Right hindlimb (tissue), 1 donor: ENCODE measurements at places on chromosomes 13 and 19.
A peak's percentile ranks its signal among the peaks of the same experiment; 100 is the strongest.

DNA sequence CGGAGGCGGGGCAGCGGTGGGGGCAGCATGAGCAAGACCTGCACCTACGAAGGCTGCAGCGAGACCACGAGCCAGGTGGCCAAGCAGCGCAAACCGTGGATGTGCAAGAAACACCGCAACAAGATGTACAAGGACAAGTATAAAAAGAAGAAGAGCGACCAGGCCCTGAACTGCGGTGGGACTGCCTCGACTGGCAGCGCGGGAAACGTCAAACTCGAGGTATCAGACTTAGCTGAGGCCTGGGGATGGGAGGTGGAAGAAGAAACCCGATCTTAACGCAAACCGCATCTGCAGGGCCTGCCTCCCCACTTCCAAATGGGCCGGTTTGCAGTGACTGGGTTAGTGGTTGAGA, 693 bp downstream of the RFXAP start:
- no peak for DNase-seq

GRCh38 chr13:60562096-60562780, 165.2 kb downstream of the TDRD3 start:
- no peak for DNase-seq

- DNase-seq, result no peak
Observed at GRCh38 chr19:3720349-3720917, 12.2 kb downstream of the TJP3 start.

- DNase-seq, result no peak
Observed at GRCh38 chr13:110957181-110957884, 42.5 kb upstream of the ANKRD10 start.

GRCh38 chr19:7670790-7671189, 1.9 kb downstream of the RETN start:
- DNase-seq, result no peak

GRCh38 chr19:20039203-20039723, at the start of gene ZNF682:
TSS of gene ZNF682 (minus strand) at chr19:20039505. CDS start at chr19:20039345, 160 bp downstream.
- peak; percentile 97 for DNase-seq

DNA sequence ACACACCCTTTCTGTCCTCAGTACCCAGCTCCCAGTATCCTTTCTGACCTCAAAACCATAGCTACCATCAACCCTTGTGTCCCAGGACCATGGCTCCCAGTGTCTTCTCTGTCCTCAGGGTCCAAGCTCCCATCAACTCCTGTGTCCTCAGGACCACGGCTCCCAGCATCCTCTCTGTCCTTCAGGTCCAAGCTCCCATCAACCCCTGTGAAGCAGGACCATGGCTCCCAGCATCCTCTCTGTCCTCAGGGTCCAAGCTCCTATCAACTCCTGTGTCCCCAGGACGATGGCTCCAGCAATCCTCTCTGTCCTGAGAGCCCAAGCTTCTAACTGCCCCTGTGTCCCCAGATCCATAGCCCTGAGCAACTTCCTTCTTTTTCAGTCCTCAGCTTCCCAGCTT, 1.7 kb upstream of the CADM4 start:
- DNase-seq, result no peak

DNA sequence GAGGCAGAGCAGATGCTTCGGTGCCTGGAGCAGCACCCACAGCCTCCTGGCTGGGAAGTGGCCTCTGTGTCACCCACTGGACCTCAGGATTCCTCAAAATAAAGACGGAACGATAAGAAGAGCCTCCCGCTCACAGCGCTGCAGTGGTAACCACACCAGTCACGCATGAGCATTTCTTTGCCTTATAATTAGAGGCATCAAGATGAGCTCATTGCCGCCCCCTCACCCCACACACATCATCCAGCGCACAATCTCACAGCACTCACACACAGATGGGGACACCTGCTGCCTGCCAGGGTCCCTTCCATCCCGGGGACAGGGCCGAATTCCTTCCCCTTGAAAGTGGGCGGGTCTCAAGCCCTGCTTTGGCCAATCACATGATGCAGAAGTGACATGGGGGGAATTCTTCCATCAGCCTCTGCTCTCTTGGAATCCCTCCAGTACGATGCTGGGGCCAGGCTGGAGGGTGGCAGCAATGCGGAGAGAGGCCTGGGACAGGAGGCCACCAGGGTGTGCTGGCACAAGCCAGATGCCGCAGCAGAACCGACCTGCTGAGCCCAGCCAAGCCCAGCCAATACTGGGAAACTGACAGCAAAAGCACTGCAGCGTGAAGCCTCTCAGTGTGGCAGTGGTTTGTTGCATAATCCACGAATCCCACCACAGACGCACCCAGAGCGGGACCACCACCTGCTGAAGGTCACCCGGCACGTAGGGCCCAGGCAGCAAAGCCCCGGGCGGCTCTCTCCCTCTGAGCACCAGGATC, 16.0 kb downstream of the PIP5K1C start:
- peak; percentile 13 for DNase-seq

DNA sequence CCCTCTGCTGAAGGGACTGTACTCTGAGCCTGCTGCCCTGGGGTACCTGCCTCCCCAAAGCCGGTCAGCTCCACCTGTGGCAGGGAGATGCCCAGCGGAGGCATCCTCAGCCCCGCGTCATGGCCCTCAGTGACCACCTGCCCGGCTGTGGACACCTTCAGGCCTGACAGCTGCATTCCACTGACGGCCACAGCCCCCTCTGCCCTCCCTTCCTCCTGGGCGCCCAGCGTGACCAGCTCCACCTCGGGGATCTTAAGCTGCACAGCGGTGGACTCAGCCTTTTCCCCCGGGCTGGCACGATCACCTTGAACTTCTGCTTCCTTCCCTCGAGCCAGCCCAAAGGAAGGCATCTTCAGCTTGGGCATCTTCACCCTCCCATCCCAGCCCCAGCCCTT, 4.8 kb upstream of the HIPK4 start:
- no peak for DNase-seq

GRCh38 chr13:109095126-109095525, 465.7 kb downstream of the MYO16 start:
- DNase-seq, result no peak

GRCh38 chr19:43420954-43421353, 6.3 kb downstream of the TEX101 start:
- DNase-seq, result no peak

GRCh38 chr19:8081569-8082550, 29.3 kb downstream of the CCL25 start:
- DNase-seq, result no peak

DNA sequence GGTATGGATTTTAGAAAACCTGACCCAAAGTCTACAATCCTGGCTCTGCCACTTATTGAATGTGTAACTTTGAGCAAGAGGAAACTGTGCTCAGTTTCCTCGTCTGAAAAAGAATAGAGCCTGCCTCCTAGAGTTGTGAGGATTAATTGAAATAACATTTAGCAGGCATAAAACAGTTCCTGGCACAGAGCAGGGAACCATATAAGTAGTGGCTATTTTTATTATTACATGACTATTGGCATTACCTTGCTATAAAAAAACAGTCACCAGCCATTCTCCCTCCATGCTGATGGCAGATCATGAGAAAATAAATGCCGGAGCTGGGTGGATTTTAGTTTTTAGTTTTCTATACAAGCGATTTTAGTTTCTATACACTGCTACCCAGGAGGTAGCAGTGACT, 5.8 kb downstream of the DOCK9 start:
- no peak for DNase-seq

- DNase-seq, result no peak
Observed at GRCh38 chr13:99280166-99280565, 22.0 kb upstream of the GPR18 start.

GRCh38 chr13:99370481-99371275, 63.5 kb upstream of the GPR183 start:
- no peak for DNase-seq

GRCh38 chr13:39506559-39507390, 96.2 kb downstream of the LHFPL6 start:
- DNase-seq, result no peak

DNA sequence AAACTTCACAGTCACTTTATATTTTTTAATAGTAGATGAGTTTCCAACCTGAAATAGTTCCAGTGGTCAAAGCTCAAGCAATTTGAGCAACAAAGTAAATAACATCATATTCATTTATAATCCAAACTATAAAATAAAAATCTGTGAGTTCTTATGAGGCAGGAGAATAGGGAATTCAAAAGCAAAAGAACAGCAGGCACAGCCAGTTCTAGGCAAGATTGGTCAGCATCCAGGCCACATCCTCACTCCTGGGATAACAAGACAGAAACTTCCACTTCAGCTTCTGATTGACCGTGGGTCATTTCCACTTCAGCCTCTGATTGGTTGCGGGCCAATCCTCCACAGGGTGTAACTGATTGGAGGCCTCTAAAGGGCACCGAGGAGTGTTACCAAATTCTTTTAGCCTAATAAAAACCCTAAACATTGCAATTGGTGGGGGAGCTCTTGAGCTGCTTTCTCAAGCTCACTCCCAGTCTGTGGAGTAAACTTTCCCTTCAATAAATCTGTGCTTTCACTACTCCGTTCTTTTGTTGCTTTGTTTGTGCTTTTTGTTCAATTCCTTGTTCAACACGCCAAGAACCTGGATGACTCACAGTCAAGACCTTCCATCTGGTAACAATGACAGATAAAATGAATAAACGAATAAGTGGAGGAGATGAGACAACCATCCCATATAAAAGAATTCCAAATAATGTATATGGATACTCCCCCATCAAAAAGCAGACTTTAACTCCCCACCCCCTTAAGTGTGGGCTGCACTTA, 42.6 kb upstream of the AMER2 start:
- peak; percentile 66 for DNase-seq

GRCh38 chr19:4430760-4431159, 26.8 kb downstream of the UBXN6 start:
- DNase-seq, result no peak

GRCh38 chr19:13138916-13139198, 11.3 kb downstream of the STX10 start:
- no peak for DNase-seq

DNA sequence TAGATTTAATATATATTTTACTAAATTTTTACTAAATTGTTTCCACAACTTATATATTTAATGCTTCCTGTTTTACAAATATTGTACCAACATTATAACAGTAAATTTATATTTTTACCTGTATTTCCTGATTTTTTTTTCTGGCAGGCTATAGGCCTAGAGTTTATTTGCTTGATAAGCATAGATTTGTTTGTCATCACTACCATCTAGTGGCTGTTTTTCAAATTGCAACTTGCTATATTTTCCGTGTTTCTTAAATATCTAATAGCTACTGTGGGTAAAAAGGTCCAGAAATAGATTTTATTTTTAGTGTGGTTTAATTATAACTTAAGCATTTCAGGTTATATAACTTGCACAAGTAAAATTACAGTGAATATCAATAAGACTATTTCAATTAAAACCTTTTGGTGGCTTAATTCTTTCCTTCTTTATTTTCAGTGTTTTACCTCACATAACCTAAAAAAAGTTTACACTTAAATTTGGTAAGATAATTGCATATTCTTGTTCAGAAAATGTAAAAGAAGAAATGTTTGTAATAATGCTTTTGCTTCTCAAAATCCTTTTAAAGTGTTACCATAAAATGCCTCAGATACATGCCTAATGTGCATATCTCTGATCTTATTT, 60.6 kb downstream of the NDFIP2 start:
- no peak for DNase-seq

DNA sequence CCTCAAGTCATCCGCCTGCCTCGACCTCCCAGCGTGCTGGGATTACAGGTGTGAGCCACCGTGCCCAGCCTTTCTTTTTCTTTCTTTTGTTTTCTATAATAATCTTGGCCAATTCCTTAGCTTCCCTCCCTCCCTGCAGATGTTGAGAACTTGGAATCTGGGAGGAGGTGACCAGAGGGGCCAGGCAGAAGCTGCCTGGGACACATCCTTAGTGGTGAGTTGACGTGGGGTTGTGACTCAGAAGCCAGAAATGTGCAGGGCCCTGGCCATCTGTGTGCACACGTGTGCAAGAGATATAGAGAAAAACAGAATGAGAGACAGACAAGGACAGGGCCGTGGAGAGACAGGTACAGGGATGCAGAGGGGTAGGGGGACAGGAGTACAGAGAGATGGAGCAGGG, 154.3 kb downstream of the SIPA1L3 start:
- DNase-seq, result no peak

GRCh38 chr13:58254943-58255342, 623.4 kb downstream of the PCDH17 start:
- DNase-seq, result no peak

DNA sequence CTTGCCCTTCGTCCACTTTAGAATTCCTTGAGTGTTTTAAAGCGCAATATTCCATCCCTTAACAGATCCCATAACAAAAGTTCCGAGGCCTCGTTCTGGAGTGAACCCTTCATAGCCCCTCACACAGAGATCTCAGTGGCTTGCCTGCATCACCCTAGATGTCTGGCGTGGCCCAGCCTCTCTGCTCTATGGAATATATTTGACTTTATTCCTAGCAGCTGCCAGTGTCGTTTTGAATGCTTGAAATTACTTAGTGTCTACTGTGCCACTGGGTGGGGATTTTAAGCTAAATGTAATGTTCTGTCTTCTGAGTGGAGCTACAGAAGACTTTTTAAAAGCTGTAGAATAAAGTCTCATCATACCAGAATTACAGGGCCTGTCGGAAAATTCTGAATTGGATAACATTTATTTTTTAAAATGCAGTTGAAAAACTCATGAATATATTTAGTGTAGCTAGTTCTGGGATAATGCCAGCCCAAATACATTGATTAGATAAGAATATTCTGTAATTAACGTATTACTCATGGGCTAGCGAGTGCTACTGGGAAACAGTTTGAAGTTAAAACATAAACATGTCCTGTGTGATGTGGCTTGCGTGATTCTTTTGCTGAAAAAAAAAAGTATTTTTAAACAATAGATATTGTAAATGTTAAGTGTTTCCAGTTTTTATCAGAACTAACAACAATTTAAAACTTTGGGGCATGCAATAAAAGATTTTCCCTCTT, 111.8 kb downstream of the ESD start:
- peak; percentile 30 for DNase-seq

DNA sequence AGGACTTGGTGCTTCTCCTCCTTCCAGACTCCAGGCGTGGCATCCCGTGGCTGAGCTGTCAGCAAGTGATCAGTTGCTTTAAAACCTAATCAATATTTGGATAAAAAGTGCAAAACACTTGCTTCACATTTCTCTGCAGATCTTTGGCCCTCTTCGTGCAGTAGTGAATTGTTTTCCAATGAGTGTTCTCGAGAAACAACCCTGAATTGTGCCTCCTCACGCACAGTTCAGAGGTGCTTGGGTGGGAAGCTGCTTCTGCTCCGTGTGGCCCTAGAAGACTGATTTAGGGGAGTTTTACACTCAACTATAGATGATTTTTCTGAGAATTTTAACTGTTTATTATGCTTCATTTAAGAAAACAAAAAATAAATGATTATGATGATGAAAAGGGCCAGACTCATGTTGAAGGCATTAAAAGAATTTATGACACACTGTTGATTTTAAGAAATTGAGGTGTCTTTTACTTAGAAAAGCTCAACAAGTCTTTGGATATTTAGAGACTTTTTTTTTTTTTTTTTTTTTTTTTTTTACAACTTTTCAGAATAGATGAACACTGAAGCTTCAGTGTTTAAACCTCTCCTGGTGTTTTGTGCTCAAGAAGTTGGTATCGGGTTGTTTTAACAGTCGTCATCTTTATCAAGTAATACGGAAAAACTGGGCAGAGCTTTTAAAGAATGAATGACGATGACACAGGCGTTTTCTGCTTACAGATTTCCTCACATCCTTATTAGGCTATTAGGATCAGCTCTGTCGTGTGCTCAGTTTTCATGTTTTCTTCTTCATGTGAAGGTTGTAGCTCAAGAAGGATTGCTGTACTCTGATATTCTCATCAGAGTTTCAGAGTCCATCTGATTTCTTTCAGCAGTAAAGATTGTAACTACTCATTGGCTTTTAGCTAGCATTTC, 39.5 kb upstream of the TEX29 start:
- DNase-seq, result no peak
